ENCODE measurements at places on chromosomes 4 and X.

GRCh38 chr4:138251938-138252337 lies 9.8 kb upstream of the SLC7A11 start:
- DNase-seq = no peak

DNA sequence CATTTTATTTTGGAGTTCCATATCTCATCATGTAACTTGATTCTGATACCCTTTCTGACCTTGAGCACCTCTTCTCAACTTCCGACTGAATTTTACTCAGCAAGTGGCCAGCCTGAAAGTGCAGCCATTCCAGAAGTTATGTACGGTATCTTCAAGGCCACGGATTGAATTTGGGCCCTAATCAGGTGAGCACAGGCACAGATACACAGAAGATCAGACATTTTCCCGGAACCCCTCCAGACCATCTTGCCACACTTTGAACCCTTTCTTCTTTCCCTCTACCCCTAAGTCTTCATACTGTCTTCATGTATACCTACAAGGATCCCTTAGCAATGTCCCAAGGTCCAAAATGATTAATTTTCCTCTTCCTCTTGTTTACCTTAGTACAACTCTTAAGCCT lies 108.2 kb downstream of the FNIP2 start:
- DNase-seq = no peak

DNA sequence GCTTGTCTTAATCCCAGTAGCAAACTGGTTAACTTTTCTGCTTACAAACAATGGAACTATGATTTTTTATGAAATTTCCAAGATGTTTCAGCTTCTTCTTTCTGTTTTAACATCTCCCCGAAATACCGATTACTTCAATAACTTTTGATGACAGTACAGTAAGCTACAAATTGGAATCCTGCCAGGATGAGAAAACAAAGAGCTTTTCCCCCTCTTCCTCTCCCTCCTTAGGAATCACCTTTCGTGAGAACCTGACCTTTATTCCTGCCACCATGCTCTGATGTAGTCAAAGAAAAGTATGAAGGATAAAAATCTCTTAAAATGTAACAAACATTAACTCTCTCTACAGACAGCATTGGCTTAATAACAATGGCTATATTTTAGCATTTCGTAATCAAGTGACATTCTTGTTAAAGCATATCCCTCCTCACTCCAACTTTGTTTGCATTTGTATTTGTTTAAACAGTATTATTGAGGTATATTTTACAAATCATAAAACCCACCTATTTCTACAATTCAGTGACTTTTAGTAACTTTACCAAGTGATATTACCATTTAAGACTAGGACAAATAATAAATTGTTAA lies 148.7 kb upstream of the NAP1L5 start:
- DNase-seq = no peak

DNA sequence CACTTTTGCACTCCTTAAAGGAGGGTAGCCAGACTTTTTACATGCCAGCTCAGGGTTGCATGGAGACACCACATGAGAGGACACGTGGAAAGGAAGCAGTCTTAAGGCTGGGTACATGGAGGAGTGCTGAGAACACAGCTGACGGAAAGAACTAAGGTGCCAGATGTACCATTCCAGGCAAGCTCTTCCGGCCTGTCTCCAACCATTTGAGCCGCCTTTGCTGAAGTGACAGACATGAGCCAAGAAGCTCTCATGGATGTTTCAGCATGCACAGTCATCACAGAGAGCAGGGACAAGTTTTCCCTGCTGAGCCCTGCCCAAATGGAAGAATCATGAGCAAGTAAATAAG lies 83.4 kb upstream of the BMP2K start:
- no peak for DNase-seq

DNA sequence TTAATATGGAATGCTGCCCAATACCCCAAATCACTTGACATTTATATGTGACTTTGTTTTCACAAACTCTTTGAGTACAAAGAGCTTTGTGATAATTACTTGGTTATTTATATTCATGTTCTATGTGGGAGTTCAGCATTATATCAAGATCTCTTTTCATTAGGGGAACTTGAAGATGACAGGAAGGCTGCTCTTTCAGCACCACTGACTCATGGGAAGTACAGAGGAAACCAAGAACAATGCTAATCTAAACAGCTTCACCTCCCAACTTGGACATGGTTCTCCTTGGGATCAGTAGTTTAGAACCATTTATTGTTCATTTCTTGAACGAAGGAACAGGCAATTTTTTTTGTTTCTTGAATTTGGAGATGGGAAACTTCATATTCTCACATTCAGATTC lies 184.0 kb upstream of the AFF2 start:
- no peak for DNase-seq

DNA sequence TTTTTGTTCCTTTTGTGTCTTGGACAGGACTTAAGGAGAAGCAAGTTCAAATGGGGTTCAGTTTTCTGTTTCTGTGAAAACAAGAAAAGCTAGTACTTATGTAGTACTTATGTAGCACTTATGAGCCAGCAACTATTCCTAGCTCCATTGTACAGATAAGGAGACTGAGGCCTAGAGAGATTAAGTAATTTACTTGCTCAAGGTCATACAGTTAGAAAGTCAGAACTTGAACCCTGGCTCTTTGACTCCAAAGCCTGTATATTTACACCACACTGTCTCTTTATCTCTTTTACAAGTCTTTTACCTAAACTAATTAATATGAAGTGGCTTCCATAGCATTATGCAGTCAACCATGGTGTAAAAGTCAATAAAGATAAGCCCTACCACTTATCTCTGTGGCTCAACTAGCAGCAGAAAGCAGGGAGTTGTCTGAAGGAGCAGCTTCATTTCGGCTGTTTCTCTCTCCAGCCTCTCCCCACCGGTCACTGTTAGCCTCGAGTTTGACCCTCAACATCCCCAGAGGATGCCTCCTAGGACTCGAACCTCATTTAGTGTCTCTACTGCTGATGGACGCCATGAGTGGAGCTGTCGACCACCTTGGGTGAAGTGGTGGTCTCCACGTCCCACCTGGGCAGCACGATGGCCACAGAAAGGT lies 209.9 kb downstream of the SHROOM3 start:
- DNase-seq = no peak

DNA sequence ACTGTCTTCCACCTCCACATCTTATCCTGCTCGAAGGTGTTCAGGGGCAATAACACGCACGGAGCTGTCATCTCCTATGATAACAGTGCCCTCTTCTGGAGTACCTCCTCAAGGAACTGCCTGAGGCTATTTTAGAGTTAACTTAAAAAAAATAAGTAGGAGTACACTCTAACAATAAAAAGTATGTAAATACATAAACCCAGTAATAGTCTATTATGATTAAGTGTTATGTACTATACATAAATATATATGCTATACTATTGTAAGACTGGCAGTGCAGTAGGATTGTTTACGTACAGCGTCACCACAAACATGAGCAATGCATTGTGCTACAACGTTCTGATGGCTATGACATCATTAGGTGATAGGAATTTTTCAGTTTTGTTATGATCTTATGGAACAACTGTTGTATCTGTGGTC lies 34.5 kb upstream of the TLR2 start:
- no peak for DNase-seq

- DNase-seq = no peak
These were observed 36.0 kb downstream of the INTU start for GRCh38 chr4:127668770-127669169.

- peak; percentile 39 for DNase-seq
These were observed 69.2 kb downstream of the MTNR1A start for GRCh38 chr4:186486172-186486571.

DNA sequence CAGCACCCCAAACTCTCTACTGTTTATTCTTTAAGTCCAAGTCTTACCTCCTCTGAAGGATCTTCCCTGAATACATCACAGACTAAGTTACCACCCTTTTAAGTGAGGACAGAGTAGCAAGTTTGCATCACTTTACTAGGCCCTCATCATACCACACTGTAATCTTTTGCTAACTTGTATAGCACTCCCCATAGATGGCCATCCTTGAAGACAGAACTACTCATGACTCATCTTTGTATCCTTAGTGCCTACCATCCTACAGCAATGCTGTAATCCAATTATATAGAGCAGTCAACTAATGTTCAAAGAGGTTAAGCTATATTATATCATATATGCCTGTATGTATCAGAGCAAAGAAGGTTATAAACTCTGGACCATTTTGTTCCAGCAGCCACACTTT lies 101.4 kb downstream of the ADAMTS3 start:
- DNase-seq = no peak

DNA sequence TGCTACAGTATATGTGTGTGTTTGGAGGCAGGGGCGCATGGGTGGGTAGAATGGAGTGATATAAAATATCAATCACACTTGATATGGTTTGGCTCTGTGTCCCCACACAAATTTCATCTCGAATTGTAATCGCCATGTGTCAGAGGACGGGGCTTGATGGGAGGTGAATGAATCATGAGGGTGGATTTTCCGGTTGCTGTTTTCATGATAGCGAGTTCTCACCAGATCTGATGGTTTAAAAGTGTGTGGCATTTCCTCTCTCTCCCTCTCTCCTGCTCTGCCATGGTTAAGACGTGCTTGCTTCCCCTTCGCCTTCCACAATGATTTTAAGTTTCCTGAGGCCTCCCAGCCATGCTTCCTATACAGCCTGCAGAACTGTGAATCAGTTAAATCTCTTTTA lies 14.8 kb downstream of the SOWAHB start:
- no peak for DNase-seq

- DNase-seq = no peak
These were observed 67.6 kb downstream of the GLRA3 start for GRCh38 chr4:174761451-174761850.

DNA sequence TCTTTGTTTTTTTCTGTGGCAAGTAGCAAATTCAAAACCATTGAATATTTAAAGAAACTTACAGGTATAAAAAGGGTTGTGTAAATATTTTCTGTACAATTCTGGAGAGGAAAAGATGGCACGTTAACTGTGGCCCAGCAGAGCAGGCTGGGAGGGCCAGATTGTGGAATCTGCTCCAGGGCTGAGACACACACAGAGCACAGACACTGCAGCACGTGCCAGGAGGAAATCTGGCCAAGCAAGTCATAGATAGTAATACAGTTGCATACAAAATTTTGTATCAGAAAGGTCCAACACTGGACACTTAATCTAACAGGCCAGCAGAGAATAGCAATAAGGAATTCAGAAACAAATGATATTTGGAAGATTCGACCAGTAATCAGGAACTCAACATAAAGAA lies 763.7 kb downstream of the PDHA2 start:
- DNase-seq = no peak

DNA sequence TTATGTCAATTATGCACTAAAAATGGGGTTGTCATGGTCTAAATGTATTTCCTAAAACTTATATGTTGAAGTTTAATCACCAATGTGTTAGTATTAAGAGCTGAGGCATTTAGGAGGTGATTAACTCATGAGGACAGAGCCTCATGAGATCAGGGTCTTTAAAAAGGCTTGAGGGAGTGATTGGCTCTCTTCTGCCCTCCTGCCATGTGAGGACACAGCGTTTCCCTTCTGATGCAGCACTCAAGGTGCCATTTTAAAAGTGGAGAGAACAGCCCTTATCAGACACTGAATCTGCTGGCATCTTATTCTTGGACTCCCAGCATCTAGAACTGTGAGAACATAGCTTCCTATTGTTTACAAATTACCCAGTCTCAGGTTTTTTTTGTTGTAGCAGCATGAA lies 581.7 kb downstream of the KCNIP4 start:
- DNase-seq = no peak

- DNase-seq = no peak
These were observed 243.0 kb upstream of the TEX13A start for GRCh38 chrX:105463473-105463872.

- DNase-seq = no peak
These were observed 247.4 kb upstream of the AR start for GRCh38 chrX:67296395-67296794.

- DNase-seq = no peak
These were observed 332.4 kb downstream of the BCOR start for GRCh38 chrX:39765327-39765726.

GRCh38 chrX:75107863-75108509 lies 48.1 kb downstream of the ABCB7 start:
- DNase-seq = no peak

- no peak for DNase-seq
These were observed 207.8 kb upstream of the DCAF8L1 start for GRCh38 chrX:28189011-28189410.

DNA sequence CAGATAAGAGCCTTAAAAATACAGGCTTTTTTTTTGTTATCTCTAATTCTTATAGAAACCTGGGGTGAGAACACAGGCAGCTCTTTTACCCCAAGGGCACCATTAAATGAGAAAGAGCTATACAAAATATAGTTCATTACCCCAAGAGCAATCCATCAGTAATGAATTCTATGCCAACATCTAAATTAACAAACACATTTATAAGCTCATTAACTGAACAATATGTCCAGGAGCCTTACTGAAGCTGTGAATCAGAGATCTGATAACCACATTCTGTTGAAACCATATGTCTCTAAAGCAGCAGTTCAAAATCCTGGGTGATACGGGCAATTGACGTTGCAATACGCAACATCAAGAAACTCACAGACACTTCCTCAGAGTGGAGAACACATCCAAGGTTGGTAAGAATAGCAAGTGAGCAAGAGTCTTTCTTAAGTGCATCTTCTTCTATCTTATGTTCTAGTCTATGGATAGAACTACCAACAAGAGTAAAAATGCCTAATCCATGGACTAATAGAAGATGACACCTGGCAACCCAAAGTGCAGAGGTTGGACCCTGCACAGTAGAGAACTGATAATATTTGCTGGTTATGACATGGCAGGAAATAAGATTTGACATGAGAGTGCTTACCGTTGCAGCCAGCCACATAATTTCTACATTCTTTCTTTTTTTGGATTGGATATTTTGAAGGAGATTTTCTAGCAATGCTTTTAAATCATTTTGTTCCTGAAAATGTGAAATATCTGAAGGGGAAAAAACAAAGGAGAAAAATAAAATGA lies 449.3 kb downstream of the IL15 start:
- DNase-seq = no peak

DNA sequence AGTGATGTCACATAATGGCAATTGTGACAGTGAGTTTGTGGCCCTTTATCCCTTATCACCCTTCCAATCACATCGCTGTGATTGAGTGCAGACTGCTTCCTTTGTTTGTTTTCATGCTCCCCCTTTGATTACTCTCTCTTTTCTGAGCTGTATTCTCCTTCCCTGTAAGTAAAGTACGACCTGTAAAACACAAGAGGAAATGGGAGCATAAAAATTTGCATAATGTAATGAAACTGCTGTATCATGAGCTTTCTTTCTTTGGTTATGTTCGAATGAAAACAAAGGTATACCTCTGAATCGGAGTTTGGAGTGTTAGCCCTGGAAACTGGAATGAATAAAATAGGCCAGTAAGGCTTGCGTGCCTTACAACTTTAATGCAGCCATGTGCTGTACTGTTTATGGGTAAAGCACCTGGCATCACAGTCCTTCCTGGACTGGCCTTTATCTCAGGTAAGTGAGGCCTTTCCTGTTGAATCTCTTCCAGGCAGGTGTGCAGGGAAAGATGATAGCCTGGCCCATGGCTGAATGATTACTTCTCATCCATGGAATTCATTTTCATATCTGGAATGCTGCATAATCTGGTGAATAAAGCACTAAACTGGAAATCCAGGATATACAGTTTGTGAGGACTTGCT lies 26.6 kb upstream of the HS3ST1 start:
- no peak for DNase-seq

GRCh38 chr4:8079916-8080753 lies 78.5 kb downstream of the ABLIM2 start:
- DNase-seq = no peak

- no peak for DNase-seq
These were observed 586.2 kb upstream of the AGA start for GRCh38 chr4:178028481-178028880.

GRCh38 chr4:122606364-122607043 lies 14.4 kb downstream of the IL21 start:
- no peak for DNase-seq

Measured in neural crest cell (in vitro differentiated cells).